Cardiac atrium fibroblast (primary cell): ENCODE measurements at places on chromosomes 1 and 21. TPM values are rescaled to one million over a fixed set of nuclear protein-coding genes. Genes with fewer than 3 reads are reported as not detected.

CAPN8 gene
- not detected in 2 replicates for total RNA-seq

ATP1A2 gene
- 1.3 TPM in 1 of 2 replicates, not detected in the other for total RNA-seq

RHOU gene
- 6.9 and 12.3 TPM in 2 replicates for total RNA-seq

TRIM46 gene
- 0.97 and 1.1 TPM in 2 replicates for total RNA-seq

COL24A1 gene
- 0.32 and 0.36 TPM in 2 replicates for total RNA-seq

RAB3B gene
- total RNA-seq = 2.0 and 2.4 TPM in 2 replicates

CBR3 gene
- 2.9 and 8.1 TPM in 2 replicates for total RNA-seq

RASAL2 gene
- 11.9 and 16.8 TPM in 2 replicates for total RNA-seq

DNAJC11 gene
- 29.2 and 37.9 TPM in 2 replicates for total RNA-seq

CASZ1 gene
- total RNA-seq = 0.16 TPM in 1 of 2 replicates, not detected in the other

OR2T4 gene
- total RNA-seq = not detected in 2 replicates
